Glutamatergic neuron (in vitro differentiated cells): ENCODE measurements at places on chromosomes 6 and 20. TPM values are rescaled to one million over a fixed set of nuclear protein-coding genes. Genes with fewer than 3 reads are reported as not detected.

The PTGIS gene
- 0.12 TPM for total RNA-seq

The ADGRG6 gene
- not detected for total RNA-seq

The SNAI1 gene
- 3.9 TPM for total RNA-seq

The EYA2 gene
- 94.1 TPM for total RNA-seq

The GTSF1L gene
- total RNA-seq = not detected

The SPEF1 gene
- total RNA-seq = 0.22 TPM

The HSPA12B gene
- 0.44 TPM for total RNA-seq

The OSER1 gene
- 31.9 TPM for total RNA-seq

The CST9 gene
- total RNA-seq = not detected

The DSP gene
- 8.9 TPM for total RNA-seq

The SOX4 gene
- 269 TPM for total RNA-seq

The KCNK16 gene
- total RNA-seq = not detected

The BIRC7 gene
- not detected for total RNA-seq

The LHFPL5 gene
- 1.7 TPM for total RNA-seq

The PRSS16 gene
- total RNA-seq = 0.64 TPM

The ALDH8A1 gene
- total RNA-seq = 1.8 TPM

The C20orf173 gene
- not detected for total RNA-seq
